BJ (cell line): ENCODE measurements at places on chromosomes 16 and 17.
A peak's percentile ranks its signal among the peaks of the same experiment; 100 is the strongest.

DNA sequence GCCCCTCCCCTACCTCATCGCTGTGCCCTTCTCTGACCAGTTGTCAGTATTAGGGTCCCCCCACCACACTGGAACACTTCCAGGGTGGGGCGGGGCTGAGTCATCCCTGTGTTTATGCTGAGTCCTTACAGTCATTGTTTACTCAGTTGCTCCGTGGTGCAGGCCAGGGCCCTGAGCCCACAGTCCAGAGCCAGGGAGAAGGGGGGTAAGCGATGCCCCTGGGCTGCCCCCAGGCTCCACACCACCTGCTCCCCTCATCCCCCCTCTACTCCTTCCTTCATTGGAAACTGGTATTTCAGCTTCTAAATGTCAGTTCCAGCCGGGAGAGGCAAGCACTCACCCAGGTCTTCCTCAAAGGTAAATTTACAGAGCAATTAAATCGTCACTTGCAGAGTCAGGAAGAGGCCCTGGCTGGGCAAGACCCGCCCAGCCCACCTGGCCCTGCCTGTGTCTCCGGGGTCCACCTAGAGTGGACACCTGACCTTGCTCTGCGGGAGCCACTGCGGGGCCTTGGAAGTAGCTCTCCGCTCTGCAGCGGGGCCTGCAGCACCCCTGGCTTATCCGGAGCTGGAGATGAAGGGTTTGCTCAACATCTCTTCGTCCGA is 4.8 kb downstream of the ATP2A3 start:
- DNase-seq: no peak

DNA sequence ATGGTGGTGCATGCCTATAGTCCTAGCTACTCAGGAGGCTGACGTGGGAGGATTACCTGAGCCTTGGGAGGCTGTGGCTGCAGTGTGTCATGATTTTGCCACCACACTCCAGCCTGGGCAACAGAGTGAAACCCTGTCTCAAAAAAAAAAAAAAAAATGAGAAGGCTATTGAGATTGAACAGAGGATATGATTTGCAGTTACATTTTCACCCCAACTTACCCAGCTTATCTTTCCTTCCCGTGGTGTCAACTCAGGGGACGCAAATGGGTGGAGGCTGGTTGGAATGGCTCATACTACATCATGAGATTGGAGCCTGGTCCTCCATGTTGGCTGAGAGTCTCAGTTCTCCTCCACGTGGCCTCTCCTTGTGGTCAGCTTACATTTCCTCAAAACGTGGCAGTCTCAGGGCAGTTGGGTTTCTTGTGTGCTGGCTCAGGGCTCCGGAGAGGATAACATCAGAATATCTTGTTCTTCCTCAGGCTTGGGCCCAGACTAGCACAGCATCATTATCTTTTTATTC is 17.2 kb upstream of the NSMCE1 start:
- DNase-seq: no peak

DNA sequence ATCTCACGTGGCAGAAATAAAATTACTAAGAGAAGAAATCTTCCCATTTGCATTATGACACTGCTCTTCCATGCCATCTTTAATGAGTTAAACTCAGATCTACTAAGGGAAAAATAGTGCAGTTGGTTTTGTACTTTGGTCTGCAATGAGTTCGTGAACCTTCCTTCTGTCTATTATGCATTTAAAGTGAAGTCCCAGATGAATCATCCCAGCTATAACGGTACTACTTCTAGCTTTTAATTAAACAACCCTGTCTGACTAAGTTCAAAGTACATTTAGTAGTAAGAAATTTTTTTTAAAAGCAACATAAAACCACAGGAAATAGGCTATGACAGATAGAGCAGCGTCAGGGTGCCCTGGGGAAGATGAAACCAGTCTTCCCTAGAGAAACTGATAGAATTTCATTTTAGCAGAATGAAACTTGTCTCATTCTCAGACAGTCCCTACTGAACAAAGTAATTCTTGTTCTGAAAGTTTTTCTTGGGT is 1.8 kb downstream of the TMIGD1 start:
- peak; percentile 73 for DNase-seq

DNA sequence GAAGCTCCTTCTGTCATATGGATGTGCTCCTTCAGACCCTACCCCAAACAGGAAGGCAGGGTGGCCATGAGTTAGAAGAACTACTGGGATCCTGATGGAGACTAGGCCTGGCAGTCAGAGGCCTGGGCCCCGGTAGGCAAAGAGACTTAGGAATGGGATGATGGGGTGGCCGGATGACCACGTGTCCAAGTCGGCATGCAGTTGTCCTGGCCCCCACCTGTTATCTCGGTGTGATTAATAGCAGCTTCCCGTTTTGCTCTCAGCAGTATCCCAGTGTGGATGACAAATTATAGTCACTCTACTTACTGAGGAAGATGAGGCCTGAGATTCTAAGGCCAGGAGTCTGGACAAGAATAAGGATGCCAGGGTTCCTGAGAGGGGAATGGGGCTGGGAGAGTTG is 1.5 kb downstream of the TNFSF12 start:
- no peak for DNase-seq

DNA sequence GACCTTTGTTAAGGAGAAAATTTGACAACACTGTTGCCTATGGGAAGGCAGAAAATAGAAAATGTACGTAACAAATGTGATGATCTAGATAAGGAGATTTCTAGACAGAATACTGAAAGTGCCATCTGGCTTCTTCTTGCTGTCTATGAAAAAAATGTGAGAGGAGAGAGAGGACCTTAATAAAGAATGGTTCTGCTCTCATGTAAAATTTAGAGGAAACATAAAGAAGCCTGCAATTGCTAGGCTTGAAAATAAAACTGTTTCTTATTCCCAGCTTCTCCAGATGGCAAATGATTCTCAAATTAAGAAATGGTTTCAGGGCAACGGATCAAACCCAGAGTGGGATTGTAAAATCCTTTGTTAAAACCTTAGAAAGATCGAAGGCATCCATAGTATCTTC is 128.5 kb downstream of the CDK5R1 start:
- no peak for DNase-seq

- no peak for DNase-seq
Measured at GRCh38 chr16:56833243-56833970, 31.6 kb upstream of the SLC12A3 start.

DNA sequence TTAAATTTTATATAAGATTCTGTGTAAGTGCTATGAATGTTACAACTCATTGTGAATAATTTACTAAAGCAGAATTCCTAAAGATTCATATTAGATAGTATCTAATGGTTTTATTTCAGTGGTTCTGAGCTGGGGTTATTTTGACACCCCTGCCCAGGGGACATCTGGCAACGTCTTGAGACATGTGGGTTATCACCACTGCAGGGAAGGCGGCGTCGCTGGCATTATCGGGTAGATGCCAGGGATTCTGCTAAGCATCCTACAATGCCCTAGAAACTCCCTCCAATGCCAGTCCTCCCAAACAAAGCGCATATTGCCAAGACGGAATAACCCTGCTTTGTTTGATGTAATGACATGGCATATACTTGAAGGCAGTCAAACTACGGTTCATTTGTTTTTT is 372.3 kb upstream of the ZFHX3 start:
- no peak for DNase-seq

DNA sequence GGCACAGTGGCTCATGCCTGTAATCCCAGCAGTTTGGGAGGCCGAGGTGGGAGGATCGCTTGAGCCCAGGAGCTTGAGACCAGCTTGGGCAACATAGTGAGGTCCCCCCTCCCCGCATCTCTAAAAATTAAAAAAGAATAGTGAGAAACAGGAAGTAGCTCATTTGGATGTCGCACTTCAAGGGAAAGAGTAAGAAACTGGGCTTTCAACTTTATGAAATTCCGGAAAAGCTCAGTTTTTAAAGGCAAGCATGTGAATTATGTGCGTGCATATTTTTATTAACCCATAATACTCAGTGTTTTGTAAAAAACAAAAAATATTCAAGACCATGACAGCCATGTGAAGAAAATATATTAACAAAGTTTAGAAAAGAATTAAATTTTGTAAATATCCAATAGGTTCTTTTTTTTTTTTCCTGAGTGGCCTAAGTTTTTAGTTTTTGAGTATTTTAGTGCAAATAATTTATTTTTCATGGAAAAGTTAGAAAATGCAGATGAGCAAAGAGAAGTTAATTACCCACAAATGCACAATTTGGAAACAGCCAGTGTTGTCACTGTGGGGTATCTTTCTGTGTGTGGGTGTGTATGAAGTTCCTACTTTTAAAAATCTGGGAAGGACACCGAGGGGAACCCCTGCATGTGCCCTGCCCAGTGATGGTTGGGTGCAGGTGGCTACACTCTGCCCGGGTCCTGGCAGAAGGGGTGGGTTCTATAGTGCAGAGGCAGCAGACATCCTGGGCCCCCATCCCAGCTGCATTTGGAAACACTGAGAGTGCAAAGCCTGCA is 40.0 kb downstream of the CIBAR2 start:
- DNase-seq: no peak

GRCh38 chr16:67407176-67407787 is 9.0 kb downstream of the ZDHHC1 start:
- DNase-seq: no peak

GRCh38 chr16:67961551-67961957 is 6.9 kb downstream of the SLC12A4 start:
- no peak for DNase-seq
